Activated T-helper 1 cell treated with anti-CD3 and anti-CD28 coated beads, Interleukin-2, amount 50 U/mL, for 16 hours (primary cell): ENCODE measurements at places on chromosomes 5 and 9.

DNA sequence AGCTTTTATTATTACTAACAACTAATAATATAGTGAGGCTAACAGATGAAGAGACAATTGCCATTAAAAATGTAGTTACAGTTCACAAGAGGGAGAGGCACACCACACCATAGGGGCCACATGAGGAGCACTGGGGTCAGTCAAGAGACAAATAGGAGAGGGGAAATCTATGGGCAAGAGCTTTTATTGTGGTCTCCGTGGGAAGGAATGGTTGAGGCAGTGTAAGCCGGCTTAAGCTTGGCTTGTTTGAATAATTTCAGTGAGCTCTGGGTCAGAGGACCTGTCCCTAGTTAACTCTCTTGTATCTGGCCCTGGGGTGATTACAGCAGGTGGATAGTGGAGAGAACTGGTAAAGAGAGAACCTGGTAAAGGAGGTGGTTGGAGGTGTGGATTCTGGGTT, 35.3 kb downstream of the OGN start:
- no peak for DNase-seq

DNA sequence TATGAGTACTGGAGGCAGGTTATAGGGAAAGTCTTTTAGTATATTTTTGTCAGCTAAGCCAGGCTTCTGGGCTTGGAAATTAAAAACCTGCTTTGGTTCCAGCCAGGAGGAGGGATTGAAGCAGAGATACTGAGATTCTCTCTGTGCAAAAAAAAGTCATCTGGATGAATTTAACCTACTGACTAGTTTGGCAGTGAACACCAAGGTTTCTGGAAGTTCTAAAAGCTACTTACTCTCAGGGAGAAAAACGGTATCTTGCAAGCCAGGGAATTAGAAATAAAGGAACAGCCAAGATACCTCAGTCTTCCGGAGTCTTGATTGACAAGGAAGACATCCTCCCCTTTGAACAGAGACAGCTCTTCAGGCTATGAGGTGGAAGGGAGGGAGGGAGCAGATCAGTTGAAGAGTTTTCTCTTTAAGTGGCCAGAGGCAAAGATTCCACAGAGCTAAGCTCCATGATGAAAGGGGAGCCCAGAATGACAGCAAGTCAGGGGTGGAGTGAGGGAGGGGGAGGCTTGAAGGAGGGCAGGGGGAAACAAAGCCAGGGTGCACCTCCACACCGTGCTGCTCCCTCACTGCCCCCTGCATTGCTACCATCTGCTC, 8.3 kb upstream of the ZBTB34 start:
- DNase-seq, result no peak

DNA sequence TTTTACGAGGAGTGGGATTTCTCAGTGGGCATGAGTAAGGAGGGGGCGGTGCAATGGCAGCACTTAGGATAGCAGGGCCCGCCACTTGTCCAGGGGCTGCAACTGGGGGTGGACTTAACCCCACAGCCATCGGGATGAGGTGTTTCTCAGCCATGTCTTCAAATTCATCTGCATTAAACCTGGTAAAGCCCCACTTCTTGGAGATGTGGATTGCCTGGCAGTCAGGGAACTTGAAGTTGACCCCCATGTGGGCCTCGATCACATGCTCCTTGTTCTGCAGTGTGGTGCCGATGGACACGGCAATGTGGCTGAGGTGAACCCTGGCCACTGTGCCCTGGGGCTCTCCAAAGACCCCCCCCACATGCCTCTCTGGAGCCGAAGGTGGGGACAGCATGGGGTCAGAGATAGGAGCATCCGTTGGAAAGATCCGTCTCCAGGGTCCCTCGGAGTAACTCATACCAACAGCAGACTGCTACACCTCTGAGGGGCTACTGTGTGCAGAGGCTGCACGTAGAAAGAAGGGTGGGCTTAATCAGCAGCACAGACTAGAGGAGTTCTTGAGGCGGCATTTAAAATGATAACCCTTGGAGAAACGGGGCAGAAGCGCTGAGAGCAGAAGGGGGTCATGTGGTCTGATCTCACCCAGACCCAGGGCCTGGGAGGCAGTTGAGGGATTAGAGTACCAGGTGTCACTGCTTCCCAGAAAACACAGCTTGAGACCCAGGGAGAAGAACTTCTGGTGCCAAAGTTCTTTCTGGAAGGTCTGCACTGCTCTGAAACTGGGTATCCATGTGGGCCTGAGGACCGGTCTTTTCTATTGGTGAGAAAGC, 141.4 kb downstream of the MTX3 start:
- no peak for DNase-seq

DNA sequence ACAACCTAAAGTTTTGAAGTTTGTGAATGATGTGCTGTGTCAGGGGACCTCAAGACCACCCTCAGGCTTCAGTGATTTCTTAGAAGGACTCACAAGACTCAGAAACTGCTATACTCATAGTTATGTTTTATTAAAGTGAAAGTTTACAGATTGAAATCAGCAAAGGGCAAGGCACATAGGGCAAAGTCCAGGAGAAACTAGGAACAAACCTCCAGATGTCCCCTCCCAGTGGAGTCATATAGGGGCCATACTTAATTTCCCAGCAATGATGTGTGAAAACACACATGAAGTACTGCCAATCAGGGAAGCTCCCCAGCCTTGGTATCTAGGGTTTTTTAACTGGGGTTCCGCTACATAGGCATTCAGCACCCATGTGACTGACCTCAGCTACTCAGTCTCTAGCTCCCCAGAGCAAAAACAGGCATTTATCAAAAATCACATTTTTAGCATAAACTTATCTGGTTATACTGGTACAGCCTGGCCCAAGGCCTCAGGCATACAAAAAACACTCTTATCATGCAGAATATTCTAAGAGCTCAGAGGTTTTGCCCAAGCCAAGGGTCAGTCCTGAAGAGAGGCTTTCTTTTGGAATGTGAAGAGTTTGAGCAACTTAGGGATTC, 74.7 kb upstream of the ANKRD55 start:
- no peak for DNase-seq

GRCh38 chr5:139022528-139022927, 147.4 kb upstream of the LRRTM2 start:
- no peak for DNase-seq

GRCh38 chr5:18397891-18398290, 763.6 kb downstream of the TAF11L14 start:
- no peak for DNase-seq

DNA sequence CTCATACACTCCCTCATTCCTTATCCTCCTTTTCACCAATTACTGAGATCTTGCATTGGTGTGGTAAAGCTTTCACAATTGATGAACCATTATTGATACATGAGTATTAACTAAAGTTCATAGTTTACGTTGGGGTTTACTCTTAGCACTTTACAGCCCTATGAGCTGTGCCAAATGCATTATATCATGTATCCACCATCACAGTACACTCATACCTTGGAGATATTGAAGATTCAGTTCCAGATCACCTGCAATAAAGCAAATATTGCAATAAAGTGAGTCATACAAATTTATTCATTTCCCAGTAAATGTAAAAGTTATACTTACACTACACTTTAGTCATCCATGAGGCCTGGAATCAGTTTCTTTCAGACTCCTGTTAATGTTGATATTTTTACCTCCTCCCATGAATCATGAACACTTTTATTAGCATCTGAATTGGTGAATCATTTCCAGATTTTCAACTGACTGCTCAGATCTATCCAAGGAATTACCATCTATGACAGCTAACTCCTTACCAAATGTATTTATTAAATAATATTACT, 546.6 kb upstream of the PTPRD start:
- no peak for DNase-seq

GRCh38 chr9:108416324-108416723, 439.5 kb downstream of the ACTL7B start:
- DNase-seq, result no peak
